RCC 7860 (cell line): ENCODE measurements at places on chromosomes 3 and 15.

DNA sequence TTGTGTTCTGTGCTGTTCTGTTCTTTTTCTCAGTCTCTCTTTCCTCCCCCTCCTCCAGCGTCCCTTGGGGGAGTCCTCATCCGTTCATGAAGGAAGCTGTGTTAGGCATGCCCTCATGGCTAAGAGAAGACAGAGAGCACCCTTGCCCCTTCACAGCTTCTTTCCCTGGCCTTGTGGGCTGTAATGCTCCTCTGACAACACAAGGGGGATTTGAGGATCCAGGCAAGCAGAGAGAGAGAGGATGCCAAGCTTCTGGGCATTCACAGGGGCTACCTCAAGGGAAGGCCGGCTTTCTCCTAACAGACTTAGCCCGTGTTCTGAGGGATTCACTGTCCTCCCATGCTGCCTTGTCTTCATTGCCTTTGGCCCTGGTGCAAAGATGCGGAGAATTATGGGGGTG lies 389.5 kb downstream of the LRTM1 start:
- DNase-seq = no peak

- no peak for DNase-seq
Measured at GRCh38 chr15:60966316-60966715, 262.8 kb downstream of the RORA start.

DNA sequence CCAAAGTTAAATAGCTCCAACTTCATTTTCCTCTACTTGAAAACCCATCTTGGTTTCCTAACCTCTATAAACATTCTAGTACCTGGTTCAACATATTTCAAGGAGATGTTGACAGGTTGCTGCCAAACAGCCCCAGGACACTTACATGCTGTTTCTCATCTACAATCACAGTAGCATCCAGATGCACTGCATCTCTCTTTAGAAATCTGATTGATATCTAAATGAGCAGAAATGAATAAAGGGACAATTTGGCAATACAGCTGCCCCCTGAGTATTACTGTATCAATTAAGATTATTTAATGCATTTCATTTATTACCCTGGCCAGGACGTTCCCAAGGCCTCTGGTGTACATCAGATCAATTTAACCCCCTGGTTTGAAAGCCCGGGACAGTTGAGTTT lies 74.0 kb downstream of the SSR3 start:
- DNase-seq = no peak

- DNase-seq = no peak
Measured at GRCh38 chr3:136276049-136276755, 26.1 kb downstream of the PCCB start.

DNA sequence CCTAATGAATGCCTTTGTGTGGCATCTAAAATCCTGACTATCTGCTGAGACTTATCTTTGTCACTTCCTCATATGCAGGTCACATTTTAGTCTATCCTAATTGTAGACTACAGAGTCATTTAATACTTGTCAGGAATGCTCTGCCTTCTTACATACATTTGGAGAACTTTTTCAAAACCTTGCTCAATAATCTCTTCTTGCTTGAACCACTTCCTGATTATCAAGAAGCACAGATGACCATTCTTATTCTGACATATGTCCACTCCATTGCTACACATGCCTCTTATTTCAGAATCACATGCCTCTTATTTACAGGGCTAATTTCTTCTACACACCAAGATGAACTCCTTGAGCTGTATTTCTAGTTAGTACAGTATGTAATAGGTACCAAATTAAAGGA lies 400.3 kb downstream of the TBC1D5 start:
- no peak for DNase-seq

GRCh38 chr15:56732135-56732885 lies 999 bp downstream of the ZNF280D start:
- peak; percentile 43 for DNase-seq

DNA sequence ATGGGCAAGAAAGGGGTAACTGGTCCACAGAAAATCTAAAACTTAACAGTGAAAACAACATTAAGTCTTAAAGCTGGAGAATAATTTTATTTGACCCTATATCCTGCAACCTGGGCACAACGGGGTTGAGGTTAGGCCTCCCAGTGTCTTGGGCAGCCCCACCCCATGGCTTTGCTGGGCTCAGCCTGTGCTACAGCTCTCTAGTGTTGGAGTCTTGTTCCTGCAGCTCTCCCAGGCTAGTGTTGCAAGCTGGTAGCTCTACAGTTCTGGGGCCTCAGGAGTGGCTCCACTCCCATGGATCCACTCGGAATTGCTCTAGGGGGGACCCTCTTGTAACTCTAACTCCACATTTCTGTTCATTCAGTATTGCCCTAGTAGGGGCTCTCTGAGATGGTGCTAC lies 24.9 kb upstream of the GNB4 start:
- no peak for DNase-seq

DNA sequence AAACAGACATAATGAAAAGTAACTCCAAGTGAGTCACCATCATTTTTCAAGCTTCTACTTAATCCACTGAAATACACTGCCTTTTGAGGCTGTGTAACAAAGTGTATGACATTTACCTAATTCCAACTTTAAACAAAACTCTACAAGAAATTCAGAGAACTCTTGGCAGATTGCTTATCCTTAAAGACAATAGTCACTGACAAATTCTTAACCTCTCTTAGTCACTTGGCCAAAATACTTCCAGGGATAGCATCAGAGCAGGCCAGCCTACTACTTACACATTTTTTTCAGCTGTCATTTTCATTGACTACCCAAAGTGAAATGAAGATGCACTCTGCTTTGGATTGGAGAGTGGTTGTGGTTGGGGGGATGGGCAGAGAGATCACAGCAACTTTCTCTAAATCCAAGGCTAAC lies 3.6 kb downstream of the WWTR1 start:
- DNase-seq = peak; percentile 38

- no peak for DNase-seq
Measured at GRCh38 chr3:157671656-157672055, 168.4 kb upstream of the VEPH1 start.

DNA sequence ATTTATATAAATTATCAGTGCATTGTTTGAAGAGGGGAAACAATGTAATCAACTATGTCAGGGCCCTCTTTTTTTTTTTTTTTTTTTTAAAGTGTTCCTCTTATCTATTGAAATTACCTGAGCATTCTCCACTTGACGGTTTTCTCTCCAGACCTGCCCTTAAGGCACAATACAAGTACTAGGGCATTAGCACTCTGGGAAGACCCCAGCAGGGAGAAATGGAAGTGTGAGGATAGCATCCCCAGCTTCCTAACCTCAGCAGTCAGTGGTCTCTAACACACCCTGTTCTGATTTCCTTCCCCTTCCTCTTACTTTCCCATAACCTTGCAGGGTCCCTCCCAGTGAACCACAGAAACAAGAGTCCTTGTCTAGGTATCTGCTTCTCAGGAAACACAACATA lies 458.3 kb upstream of the ARL6 start:
- DNase-seq = no peak
